Ecto neural progenitor cell (in vitro differentiated cells): ENCODE measurements at places on chromosomes 2 and 18.

GRCh38 chr18:45084206-45084605 is 403.5 kb downstream of the SETBP1 start:
- DNase-seq: no peak

GRCh38 chr2:168645696-168646338 is 156.6 kb upstream of the NOSTRIN start:
- DNase-seq: no peak

- DNase-seq: peak; percentile 43
These were observed 52.1 kb upstream of the PXDN start for GRCh38 chr2:1796232-1796930.

- no peak for DNase-seq
These were observed 587 bp upstream of the MTIF2 start for GRCh38 chr2:55269645-55269990.

DNA sequence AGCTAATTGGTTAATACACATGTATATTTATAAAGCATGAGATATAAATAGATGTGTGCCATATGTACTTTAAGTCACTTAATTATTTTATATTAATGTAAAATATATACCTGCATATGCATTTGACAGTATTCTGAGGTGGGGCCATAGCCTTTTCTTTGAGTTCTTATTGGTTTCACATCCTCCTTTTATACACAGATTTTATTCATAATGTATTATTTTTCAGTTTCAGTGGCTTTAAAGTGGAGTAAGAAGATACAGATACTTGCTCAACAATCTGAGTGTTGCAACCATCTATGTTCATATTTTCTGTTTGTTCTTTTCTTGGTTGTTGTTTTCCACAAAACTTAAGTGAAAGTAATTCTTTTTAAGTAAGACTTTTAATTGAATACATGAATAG is 436.5 kb downstream of the RND3 start:
- no peak for DNase-seq

GRCh38 chr18:55343396-55344073 is 244.5 kb downstream of the TCF4 start:
- no peak for DNase-seq

DNA sequence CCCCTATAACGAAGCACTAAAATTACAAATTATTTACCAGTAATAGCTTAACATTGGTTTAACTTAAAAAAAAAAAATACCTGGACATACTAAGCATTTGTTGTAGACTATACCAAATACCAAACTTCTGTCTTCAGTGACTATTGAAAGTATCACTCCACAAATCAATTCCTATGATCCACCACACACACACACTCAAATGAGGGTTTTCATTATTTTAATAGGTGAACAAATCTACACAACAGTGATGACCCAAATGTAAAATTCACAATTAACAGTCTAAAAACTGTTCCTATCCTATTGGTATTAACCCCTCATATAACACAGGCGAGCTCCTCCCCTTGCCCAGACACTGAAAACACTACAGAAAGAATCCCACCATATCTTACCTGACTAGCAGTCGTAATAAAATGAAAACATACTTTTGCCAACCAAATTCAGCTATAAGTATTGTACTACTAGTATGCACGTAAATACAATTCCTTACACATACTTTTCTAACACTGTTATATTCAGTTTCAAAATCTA is 2.5 kb downstream of the SP3 start:
- no peak for DNase-seq

- DNase-seq: no peak
These were observed 73.8 kb upstream of the ST8SIA5 start for GRCh38 chr18:46830633-46831032.

GRCh38 chr18:49321797-49322461 is 138.5 kb downstream of the DYM start:
- DNase-seq: no peak

DNA sequence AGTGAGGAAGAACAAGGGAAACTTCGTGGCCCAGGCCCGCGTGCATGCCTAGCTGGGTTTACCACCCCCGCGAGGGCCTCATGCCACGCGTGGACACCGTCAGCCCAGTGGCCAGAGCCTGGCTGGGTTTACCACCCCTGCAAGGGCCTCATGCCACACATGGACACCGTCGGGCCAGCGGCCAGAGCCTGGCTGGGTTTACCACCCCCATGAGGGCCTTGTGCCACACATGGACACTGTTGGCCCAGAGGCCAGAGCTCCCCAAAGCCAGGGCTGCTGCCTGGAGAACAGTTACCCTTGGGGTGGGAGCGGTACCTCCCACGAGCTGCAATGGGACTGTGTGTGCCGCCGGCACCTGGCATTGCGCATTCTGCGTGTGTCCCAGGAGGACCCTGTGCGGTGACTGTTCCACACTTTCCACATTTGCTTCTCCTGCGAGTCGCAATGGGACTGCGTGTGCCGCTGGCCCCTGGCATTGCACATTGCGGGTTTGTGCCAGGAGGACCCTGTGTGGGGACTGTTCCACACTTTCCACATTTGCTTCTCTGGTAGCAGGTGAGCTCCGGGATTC is 105.6 kb upstream of the CTDP1 start:
- DNase-seq: no peak

DNA sequence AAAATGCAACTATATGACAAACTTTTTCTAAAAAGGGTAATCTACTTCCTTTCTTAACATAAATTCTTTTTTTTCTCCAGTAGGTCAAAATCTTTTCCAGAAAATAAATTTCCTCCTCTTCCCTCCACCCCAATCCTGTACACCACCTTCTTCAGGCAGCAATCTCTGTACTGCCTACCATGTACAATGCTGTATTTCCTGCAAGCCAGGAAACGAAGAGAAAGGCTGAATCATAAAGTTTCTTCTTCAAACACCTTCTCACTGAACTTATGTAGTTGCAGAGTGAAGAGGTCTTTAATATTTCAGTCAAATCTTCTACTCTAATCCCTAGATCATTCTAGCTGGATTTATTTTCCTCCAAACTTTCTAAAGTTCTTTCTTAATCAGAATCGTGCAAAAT is 18.2 kb upstream of the C2orf66 start:
- no peak for DNase-seq

- no peak for DNase-seq
These were observed 141.5 kb downstream of the AQP4 start for GRCh38 chr18:26723981-26724380.

- no peak for DNase-seq
These were observed 539.9 kb downstream of the NR4A2 start for GRCh38 chr2:155792666-155793065.

DNA sequence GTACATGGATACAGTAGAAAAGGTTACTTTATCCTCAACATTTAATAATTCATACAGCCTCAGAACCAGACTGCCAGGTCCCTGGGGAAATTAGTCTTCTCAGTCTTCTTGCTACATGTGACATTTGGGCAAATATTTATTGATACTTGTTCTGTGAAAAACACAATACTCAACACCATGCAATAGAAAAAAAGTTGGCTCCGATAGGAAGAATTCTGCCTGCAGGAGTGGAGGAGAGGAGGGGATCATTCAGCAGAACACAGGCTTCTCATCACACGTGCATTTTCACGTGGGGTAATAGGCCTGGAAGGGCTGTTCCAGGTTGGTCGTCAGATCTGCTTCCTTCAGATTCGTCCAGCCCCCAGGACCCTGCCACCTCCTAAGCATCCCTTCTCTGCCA is 58.4 kb upstream of the ACKR3 start:
- no peak for DNase-seq

GRCh38 chr2:71220743-71221142 is 6.2 kb downstream of the PAIP2B start:
- DNase-seq: no peak

DNA sequence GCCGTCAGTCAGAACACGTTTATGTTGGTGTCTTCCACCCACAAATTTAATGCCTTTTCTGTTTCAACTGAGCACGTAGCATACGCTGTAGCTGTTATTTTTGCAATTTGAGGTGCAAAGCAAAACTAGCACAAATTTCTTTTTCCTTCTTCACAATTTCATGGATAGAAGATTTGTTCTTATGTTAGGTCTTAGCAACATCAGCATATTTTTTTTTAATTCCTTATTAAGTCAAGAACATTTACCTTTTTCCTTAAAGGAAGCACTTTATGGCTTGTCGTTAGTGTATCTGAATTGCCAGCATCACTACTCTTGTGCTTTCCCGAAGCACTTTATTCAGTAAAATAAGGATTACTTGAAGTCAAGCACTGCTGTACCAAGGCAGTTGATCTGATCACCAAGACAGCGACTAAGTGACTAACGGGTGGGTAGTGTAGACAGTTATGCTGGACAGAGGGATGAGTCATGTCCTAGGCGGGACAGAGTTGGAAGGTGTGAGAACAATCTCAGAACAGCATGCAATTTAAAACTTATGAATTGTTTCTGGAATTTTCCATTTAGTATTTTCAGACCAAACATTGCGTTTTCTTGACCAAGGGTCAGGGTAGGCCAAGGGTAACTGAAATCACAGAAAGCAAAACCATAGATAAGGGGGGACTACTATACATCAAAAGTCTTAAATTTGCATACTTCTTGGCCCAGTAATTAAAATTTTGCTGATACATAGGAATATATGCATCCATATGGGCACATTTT is 13.3 kb downstream of the BABAM2 start:
- DNase-seq: no peak

GRCh38 chr2:231764760-231765159 is 16.3 kb downstream of the PDE6D start:
- no peak for DNase-seq

DNA sequence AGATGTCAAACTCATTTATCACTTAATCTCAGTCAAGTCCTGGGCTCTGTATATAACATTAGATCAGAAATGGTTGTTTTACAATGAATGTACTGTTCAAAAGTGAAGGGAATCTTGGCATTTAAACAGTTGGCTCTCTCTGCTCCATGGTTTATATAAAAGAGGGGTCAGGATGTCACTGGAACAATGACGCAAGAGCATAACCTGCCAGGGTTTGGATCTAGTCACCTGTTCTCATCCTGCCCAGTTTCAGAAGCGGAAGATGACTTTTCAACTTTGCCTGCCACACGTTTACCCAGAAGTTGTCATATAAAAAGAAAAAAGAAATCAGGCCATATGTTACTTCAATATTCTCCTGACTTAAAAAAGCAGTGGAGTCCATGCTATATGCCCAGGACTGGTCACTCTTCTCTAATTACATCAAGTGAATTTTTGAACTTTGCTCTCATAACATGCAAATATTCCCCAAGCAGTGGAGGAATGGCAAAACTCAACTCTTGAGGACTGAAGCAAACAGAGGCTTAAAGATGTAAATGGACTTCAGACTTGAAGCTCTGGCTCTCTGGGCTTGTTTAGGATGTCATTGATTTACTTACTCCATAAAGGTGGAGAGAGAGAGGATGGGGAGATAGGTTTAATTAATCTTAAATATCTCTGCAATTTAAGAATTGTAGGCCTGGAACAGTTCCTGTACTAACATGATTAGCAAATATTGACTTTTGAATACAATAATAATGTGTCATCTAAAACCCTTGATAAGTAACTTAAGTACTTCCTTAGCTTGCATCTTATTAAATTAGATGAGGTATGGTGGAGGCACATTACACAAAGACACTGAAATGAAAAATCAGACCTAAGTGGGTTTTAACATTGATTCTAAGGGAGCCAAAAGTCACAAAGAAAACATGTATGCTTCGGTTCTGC is 58.3 kb downstream of the ETAA1 start:
- DNase-seq: no peak

GRCh38 chr2:20333738-20334137 is 16.9 kb downstream of the PUM2 start:
- no peak for DNase-seq

GRCh38 chr2:19799881-19800780 is 101.7 kb downstream of the TTC32 start:
- no peak for DNase-seq

- DNase-seq: no peak
These were observed 68.6 kb downstream of the GALNT3 start for GRCh38 chr2:165725421-165725820.

- no peak for DNase-seq
These were observed 10.5 kb upstream of the GALM start for GRCh38 chr2:38655441-38655840.

DNA sequence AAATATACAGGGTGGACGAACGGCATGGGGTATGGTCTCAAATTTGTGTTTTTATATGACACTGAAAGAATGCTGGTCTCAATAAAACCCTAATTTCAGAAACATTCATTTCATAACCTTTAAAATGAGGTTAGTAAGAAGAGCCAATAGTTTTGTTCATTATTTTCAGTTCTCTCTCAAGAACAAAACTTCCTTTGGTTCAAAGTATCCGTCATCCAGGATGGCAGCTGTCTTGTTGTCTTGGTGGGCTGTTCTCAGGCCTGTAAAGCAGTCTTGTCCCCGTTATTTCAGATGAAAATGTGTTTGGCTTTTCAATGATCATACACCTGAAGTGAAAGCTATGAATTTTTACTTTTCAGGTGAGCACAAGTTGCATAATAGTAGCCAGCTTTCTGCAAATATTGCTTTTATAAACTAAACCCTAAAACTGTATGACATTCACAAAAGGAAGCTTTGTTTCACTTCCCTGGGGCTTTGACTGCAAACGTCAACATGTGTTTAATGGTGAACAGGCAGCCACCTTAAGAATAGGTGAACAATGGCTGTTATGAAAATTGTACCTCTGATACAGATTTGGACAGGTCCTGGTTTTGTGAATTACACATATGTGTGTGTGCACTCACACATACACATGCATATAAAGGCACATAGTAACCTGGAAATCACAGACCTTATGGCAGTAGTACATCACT is 2.6 kb downstream of the IL18RAP start:
- no peak for DNase-seq

DNA sequence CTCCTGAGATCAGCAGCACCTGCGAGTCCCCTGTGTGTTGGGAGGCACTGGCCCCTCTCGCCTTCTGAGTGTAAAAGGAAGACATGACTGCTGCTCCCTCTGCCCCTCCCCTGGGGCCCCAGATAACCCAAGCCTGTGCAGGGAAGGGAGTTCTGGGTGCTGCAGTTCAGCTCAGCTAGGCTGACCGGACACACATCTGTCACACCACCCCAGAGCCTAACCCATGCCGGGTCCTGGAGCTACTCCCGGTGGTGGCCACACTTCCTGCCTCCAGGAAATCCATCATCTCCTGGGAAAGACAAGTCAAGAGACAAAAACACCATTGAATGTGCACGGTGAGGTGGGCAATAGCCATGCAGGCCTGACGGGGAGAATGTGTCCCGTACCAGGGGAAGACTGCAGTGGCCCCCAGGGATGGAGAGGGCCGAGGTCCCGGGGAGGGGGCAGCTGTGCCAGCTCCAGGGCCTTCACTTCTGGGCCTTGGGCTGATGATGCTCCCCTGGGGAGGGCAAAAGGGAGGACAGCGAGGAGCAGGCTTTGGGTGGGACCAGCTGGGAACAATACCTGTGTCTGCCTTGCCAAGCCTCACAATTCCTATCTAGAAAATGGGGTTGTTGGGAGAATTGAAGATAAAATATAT is 210.6 kb downstream of the TFCP2L1 start:
- no peak for DNase-seq
